ENCODE measurements at places on chromosomes 6 and 20.

GRCh38 chr20:62604796-62605195, 37.5 kb upstream of the SLCO4A1 start:
- no peak for DNase-seq

DNA sequence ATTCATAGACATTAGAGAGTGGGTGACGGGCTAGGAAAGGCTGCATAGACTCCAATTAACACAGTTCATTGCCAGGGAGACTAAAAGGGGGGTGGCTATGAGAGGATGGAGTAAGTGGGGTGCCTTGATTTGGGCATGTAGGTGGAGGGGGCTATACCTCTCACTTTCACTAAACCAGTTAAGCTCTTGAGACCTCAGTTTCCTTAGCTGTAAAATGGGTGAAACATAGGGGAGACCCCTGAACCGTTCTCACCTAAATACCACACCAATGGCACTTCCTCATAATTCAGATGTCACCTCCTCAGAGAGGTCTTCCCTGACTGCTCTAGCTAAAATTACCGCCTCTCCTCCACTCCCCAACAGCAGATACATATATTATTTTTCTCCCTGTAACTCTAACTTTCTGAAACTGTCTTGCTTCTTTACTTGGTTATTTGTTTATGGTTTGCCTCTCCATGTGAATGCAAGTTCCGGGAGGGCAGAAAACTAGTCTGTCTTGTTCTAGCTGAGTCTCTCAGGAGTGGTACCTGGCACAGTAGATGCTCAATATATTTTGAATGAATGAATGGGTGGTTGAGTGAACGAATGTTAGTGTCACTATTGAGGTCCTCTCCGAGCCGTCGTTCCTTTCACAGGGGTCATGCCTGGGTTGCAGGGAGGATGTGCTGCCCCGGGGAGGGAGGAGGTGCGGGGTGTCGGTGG, 615 bp upstream of the EYA2 start:
- no peak for DNase-seq

GRCh38 chr6:6823568-6824224, 235.2 kb downstream of the LY86 start:
- no peak for DNase-seq

DNA sequence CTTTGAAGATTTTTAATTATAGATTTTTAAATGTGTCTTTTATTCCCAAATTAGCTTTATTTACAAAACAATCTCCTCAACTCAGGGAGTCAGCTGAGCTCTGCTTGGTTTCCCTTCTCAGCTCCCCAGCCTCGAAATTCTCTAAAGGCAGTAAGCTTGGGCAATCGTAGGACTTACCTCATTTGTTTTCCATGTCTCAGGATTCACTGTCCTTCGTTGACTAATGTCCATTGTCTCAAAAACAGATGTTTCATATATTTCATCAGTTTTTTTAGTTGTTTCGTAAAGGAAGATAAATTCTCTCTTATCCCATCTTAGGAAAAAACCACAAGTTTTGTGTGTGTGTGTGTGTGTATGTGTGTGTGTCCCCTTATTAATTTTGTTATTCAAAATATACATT, 102.2 kb upstream of the ADGRF1 start:
- peak; percentile 94 for DNase-seq

GRCh38 chr6:79466207-79466834, 70.9 kb downstream of the LCA5 start:
- peak; percentile 82 for DNase-seq

- no peak for DNase-seq
Observed at GRCh38 chr20:58458342-58459057, 56.7 kb downstream of the APCDD1L start.

DNA sequence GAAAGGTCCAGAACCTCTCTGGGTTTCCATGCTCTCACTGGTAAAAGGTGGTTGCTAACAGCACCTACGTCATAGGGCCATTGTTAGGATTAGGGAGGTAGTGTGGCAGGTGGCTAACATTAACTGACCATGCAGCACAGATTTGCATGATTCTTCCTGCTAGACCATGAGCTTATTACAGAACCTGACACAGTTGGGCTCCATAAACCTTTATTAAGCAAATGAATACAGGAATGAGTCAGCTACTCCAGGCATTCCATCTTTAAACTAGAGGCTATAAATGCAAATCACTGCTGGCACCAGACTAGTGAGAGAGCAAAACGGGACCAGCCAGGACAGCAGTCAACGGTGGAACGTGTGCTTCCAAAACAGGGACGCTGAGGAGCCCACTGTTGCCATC, 440.1 kb downstream of the PTPRT start:
- DNase-seq = no peak

DNA sequence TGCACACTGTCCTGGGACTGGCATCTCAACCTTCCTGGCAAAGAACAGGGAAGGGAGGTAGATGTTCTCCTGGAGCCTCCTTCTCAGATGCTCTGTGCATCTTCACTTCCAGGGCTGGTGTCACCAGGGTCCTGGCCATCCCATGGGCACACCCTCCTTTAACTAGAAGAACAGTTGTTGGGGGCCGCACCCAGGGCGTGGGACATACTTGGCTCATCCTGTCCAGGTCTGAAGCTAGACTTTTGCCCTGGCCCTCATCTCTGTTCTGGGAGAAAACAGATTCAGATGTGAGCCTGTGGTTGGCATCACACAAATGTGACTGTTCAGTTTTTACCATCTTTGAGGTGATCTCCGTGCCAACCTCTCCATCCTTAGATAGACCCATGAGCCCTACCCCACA, 41.6 kb downstream of the FOXC1 start:
- no peak for DNase-seq

DNA sequence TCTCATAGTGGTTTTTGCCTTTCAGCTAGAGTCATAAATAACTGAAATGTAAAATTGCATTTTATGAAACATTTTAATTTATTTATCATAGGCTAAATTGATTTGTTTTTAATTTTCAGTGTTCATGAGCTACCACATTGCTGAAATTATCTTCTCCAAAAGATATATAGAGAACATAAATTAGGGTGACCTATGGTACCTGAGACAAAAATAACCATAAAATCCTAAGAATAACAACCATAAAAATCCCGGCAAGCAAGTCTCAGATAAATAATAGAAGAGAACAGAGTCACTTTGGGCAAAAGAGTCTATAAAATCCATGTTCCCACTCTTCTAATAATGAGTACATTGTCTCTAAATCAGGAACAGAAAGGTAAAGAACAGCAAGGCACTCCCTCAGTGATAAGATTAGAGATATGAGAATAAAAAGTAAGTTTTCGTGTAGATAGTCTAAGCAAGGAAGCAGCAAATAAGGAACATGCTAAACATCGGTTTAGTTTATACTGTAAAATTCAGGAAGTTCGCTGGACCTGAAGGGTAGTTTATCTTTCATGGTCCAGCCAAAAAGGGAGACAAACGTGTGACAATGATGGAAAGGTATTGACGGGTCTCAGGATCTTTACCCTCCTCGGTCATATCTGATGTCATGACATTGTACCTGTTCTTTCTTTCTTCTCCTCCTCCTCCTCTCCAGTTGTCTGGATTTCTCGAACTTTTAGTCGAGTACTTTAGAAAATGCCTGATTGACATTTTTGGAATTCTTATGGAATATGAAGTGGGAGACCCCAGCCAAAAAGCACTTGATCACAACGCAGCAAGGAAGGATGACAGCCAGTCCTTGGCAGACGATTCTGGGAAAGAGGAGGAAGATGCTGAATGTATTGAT, 117.6 kb downstream of the TMEM242 start:
- no peak for DNase-seq

GRCh38 chr6:118746825-118747174, 95.4 kb upstream of the CEP85L start:
- DNase-seq = no peak

DNA sequence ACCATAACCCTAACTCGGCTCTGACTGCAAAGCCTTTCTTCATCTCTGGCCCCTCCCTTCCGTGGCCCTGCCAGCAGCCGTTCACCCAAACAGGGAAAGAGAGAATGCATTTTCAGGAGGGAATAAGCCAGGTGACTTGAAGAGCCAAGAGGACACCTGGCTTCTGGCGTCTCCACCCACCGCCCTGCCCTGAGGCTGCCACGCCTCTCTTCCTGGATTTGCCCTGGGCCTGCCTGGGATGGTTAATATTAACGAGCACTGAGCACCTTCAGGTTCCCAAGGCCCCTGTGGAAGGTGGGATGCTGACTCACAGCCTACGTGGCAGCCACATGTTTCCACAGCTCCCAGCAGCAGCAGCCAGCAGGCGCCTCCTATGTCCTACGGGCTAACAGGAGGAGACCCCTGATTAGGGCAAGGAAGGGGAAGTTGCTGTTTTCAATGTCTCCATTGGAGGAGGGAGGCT, 138.0 kb upstream of the RREB1 start:
- DNase-seq = no peak

DNA sequence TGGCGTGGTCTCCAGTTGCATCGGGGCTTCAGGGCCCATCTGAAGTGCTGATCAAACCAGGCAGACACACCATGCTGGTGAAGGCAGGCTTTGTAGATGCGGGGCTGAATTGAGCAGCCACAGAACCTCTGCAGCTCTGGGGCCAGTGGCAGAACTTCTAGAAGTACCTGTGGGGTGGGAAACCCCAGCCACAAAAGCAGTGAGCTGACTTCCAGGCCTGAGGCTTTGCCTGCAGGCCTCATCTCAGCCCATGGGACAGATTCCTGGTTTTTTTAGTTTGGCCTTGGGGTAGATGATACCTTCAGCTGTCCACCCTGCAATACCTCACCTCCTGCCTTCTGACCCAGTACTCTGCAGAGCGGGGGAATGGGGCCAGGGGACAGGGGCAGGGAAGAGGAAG, 14.1 kb downstream of the C20orf173 start:
- no peak for DNase-seq

DNA sequence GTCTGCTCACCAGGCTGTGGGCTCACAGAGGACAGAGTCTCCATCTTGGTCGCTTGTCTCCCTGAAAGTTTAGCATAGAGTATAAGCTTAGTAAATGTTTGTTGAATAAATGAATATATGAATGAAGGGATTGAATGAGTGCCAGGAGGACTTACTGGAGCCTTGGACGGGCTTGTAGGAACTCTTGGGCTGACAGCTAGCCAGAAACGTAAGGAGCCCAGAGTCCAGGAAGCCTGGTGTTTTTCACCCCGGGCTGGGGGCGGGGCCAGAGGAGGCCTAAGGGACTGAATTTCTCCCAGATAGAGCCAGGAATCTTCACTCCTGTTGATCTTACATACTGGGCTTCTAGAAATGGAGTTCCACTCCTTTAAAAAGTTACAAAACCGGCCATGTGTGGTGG, 68.5 kb upstream of the SRSF6 start:
- no peak for DNase-seq

- DNase-seq = peak; percentile 94
Observed at GRCh38 chr6:3697609-3698008, 53.9 kb downstream of the PXDC1 start.

GRCh38 chr20:48661575-48662455, 166.0 kb downstream of the PREX1 start:
- DNase-seq = peak; percentile 29

DNA sequence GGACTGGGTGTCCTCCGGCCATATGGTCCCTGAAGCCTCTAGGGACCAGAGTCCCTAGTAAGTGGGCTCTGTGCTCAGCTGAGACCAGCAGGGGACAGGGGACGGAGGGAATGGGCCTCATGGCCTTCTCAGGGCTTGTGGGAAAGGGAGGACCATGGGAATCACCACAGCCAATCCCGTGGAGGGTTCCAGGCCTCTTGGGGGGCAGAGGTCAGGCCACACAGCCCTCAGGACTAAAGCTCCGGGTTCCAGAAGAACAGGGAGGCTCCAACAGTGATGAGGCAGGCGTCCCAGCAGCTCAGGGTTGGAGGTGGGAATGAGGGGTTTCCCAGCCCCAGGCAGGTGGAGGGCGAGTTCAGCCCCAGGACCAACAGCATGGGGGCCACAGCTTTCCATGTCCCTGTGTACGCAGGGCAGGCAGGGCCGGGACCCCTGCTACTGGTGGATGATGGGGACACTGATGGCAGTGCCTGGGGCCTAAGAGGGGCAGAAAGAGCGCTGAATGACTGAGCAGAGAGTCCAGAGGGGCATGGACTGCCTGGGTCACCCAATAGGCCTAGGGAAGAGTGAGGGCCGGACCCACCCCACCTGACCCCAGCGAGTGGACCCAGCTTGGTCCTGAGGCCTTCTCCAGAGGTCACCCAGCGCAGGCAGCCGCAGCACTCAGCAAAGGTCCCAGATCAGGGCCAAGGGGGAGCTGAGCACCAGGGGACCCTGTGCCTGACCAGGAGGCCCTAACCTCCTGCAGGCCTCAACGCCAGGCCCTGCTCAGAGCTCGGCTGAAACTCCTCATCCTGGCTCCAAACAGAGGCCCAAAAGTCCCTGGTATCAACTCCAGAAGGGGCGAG, 8.8 kb downstream of the MYL9 start:
- no peak for DNase-seq

- no peak for DNase-seq
Observed at GRCh38 chr6:109456111-109456583, 575 bp upstream of the MICAL1 start.

- DNase-seq = no peak
Observed at GRCh38 chr20:227439-228105, 514 bp downstream of the DEFB129 start.

DNA sequence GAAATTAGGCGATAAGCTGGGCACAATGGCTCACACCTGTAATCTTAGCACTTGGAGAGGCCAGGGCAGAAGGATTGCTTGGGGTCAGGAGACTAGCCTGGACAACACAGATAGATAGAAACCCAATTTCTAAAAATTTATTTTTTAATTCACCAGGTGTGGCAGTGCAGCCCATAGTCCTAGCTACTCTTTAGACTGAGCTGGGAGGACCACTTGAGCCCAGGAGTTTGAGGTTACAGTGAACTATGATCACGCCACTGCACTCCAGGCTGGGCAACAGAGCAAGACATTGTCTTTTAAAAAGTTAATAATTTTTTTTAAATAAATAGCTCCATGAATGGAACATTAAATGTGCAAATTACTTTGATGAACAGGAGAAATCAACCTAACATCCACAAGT, 8.2 kb downstream of the ZNF318 start:
- DNase-seq = no peak

DNA sequence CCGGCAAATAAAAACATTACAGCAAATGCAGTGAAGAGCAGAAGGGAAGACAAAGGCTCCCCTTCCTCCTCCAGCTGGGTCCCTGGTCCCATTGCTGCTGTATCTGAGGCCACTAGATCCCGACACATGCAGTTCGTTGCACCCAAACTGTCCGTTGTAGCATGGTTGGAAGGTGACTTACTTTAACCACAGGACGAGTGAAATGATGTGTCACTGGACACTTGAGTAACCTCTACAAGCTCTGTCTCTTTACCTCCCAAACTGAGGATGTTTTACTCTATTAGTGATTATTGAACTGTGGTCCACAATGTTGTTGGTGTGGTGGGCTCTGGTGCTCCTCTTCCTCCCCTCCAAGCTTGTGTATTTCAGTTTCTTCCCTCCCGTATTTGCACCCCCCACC, 46.2 kb upstream of the ARMH2 start:
- DNase-seq = no peak

DNA sequence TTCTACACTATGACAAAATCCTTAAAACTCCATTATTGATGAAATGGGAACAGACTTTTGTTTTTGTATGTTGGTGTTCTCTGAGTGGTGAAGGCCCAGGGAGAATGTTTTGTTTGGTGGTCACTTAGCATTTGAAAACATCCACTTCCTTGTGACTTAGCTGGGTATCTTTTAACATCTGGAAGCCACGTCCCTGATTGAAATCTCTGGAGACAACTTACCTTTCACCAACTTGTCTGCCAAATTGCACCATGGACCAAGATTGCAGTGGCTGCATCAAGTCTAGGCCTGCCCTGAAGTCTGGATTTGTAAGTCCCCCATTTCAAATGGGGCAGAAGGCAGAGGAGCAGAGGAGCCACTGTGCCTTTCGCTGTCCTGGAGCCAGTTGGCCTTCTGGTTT, 534 bp upstream of the EFCAB8 start:
- no peak for DNase-seq

Data from adipocyte (in vitro differentiated cells).